ENCODE measurements at places on chromosomes 3 and 15.

GRCh38 chr3:115806501-115806900 is 183.2 kb downstream of the GAP43 start:
- DNase-seq = no peak

GRCh38 chr3:44887101-44887500 is 12.7 kb downstream of the TGM4 start:
- DNase-seq = no peak

GRCh38 chr3:177652556-177653291 is 455.4 kb upstream of the TBL1XR1 start:
- DNase-seq = no peak

DNA sequence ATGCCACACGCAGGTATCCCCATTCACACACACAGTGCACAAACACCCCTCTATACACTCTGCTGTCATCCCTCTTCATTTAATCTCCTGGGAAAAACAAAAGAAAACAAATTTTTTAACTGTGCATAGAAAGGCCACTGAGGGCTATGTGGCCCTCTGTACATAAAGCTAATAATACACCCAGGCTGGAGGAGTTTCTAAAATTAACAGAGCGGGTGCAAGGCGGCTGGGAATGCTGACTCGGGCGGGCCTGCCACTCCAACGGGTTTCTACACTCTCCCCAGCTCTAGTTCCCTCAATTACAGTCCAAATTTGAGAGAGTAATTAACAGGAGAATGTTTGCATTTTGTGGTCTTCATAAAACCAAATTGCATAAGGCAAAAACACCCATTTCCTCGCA is 23.1 kb downstream of the HCN4 start:
- DNase-seq = no peak

DNA sequence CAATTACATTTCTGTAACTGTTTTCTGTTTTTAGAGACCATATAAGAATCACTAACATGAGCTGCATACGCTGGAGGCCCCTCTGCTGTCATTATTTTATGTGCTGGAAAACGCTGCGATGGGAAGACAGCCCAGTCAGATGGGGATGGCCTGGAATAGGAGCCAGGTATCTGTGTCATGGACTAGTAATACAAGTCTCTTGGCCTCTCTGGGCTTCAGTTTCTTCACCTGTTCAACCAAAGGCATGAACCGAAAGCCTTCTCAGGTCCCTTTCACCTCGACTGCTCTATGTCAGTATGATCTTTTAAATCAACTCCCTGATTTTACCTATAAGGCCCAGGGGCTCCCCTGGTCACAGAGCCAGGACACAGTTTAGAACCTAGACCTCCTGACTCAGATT is 14.6 kb upstream of the RFTN1 start:
- no peak for DNase-seq

- no peak for DNase-seq
These were observed 221.6 kb upstream of the NR2E3 start for GRCh38 chr15:71588746-71589145.

- no peak for DNase-seq
These were observed 38.3 kb upstream of the AADAC start for GRCh38 chr3:151775314-151776258.
